ENCODE measurements at places on chromosomes 6 and 20. TPM values are rescaled to one million over a fixed set of nuclear protein-coding genes. Genes with fewer than 3 reads are reported as not detected.

Gene GGTLC1
- total RNA-seq: not detected

Gene HUS1B
- 1.2 TPM for total RNA-seq

- H3K4me1 ChIP-seq: no peaks in the 10 kb centered on the region
- H3K27me3 ChIP-seq: no peaks in the 10 kb centered on the region
- no peak overlapping the region for H3K27ac ChIP-seq
- H3K4me3 ChIP-seq: no peak overlapping the region
Measured at GRCh38 chr20:64005394-64005793, 24.5 kb downstream of the PRPF6 start.

DNA sequence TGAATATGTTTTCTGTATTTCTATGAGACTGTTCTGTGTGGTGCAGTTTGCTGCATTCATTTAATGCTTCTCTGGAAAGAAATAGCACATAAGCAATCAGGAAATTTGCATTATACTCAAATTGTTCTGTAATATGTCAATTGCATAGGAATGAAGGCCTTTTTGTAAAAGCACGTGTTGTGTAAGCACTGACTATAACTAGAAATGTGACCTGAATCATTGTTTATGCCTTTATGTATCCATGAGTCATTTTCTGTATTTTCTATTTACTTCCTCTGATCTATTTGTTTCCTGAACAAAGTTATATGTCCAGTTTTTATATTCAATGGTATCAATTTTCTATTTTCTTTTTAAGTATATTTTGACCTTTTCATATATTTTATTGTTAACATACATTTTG, 1455.3 kb downstream of the GRIK2 start:
- no peak for DNase-seq
- H3K27ac ChIP-seq: no peak overlapping the region
- H3K27me3 ChIP-seq: no peaks in the 10 kb centered on the region
- H3K4me3 ChIP-seq: no peak overlapping the region

Gene MUC22
- total RNA-seq: not detected

Gene NKAIN2
- 1.8 TPM for total RNA-seq

DNA sequence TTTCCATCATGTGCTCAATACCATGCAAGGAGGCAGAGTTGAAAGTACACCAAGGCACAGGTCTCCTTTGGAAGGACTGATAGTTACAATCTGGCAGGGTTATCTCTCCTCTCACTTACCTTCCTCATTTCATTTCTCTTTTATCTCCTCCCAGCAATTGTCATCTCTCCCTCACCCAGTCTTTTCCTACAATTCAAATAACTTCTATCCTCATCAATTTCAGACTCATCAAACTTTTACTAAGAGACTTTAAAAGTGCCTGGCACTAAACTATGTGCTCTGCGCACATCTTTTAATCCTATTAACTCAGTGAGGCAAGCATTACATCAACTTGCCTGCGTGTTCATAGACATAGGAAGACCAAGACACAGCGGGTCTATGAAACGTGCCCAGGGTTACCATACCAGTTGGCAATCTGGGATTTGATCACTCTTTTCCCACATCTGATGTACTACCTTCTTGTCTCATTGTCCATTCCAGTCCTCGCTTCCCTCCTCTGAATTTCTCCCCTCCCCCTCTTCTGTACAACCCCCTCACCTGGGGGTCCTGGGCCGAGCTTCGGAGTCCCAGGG, 1.2 kb downstream of the VARS1 start:
- no peaks in the 10 kb centered on the region for H3K27me3 ChIP-seq
- H3K4me3 ChIP-seq: peak overlapping the region; percentile 91
- peak; percentile 28 for DNase-seq
- H3K4me1 ChIP-seq: no peaks in the 10 kb centered on the region
- no peaks in the 10 kb centered on the region for H3K36me3 ChIP-seq

- H3K27ac ChIP-seq: no peak overlapping the region
- no peak for DNase-seq
- peaks cover under 1% of the 10 kb centered on the region for H3K4me1 ChIP-seq
- H3K36me3 ChIP-seq: no peaks in the 10 kb centered on the region
- no peaks in the 10 kb centered on the region for H3K27me3 ChIP-seq
Measured at GRCh38 chr20:38337561-38338140, 8.6 kb upstream of the LBP start.

- no peak overlapping the region for H3K27ac ChIP-seq
- H3K27me3 ChIP-seq: no peaks in the 10 kb centered on the region
- no peaks in the 10 kb centered on the region for H3K36me3 ChIP-seq
Measured at GRCh38 chr6:85795945-85796344, 153.3 kb upstream of the SYNCRIP start.

Gene IL17A
- total RNA-seq: not detected

Gene NMBR
- total RNA-seq: not detected

GRCh38 chr6:158170656-158171081, 2.5 kb downstream of the GTF2H5 start:
- peaks cover 8% of the 10 kb centered on the region for H3K4me1 ChIP-seq
- H3K27me3 ChIP-seq: no peaks in the 10 kb centered on the region
- H3K36me3 ChIP-seq: no peaks in the 10 kb centered on the region
- no peak for DNase-seq

Gene MAS1
- total RNA-seq: not detected

DNA sequence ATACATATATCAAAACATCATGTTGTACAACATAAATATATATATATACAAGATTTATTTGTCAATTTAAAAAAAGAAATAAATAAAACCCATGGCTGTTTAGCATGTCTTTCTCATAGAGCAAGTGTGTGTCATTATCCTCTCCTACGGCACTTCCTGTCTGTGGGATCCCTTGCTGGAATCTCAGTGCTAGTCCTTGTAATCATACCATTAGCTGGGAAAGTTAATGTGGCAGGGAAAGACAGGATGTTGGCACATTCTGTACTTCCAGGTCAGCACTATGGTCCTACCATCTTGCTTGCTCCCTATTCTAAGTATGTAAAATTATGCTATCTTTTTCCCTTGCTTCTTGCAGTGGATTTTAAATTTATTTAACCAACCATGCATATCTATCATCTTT, 9.5 kb upstream of the SLC17A3 start:
- peak overlapping the region; percentile 20 for H3K27ac ChIP-seq
- H3K36me3 ChIP-seq: no peaks in the 10 kb centered on the region

DNA sequence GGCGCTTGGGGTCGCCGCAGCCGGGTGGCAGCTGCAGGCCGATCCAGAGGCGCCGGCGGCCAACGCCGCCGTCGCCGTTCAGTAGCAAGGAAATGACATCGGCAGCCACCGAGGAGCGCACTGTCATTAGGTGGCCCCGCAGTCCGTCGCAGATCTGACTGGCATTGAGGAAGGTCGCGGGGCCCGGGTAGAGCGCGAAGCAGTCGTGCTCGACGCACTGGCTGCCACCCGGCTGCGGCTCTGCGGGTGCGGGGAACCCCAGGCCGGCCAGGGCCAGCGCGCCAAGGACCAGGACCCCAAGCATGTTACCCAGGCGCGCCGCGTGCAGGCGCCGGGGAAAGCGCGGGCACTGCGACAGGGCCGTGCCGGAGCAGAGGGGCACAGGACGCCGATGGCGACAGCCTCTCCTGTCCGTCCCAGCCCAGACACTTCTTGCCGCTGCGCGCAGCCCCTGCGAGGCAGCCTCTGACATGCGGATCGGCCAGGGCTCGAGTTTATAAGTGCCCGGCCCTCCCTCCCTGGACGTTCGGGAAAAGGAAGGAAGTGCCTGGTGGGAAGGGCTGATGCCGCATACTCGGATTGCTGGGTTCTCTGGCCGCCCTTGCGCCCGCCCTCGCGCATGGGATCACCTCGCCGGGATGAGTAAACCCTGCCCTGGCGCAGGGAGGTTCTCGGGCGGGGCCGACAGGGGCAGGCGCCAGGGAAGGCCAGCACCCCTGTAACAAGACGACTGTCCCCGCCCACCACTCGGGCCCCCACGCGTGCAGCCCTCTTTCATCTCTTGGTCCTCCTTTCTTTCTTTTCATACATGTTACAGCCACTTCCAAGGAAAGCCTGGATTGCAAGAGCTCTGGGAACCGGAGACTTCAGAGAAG, at the start of gene THBD:
TSS of gene THBD (minus strand) at position 472 of the 875 bp plus-strand sequence. CDS start at position 304, 168 bp downstream.
- H3K4me1 ChIP-seq: no peaks in the 10 kb centered on the region
- H3K27ac ChIP-seq: peak within 1 kb of the TSS; percentile 71
- H3K36me3 ChIP-seq: no peaks in the 10 kb centered on the region
